ENCODE measurements at places on chromosomes 1 and 21.
A peak's percentile ranks its signal among the peaks of the same experiment; 100 is the strongest.

DNA sequence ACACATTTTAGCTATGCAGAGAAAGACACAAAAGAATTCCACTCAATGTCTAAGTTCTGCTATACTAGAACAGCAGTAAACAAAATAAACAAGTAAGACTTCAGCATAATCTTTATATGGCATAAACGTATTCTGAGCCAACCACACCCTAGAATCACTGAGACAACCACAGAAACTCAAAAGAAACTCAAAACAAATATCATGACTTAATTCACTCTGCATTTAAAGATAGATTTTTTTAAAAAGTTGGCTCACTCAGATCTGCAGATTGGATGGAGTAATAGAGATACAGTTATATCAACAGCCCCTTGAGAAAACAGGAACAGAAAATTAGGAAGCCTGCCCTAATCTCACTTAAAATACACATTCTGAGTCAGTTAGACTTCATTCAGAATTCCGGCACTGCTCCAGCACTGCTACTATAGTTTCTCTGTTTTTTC lies 95.0 kb downstream of the COL24A1 start:
- no peak for DNase-seq

GRCh38 chr1:80869299-80869698 lies 931.4 kb upstream of the ADGRL2 start:
- no peak for DNase-seq

DNA sequence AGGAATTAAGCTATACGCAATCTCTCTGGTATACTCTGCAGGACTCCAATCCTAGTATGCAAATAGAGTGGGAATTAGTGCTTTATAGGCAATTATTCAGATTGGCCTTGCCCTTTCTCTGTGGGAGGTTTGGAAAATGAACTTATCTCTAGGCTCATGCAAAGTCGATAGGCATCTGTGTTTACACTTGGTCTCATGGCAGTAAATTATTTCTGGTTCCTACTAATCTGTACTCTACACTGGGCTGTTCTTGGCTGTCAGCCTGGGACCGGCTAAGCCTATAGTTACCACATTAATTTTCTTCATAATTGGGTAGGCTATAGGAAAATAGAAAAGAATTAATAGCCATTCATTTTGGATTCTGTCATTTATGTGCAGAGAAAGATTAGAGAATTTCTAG lies 544.6 kb downstream of the AMY1C start:
- no peak for DNase-seq

DNA sequence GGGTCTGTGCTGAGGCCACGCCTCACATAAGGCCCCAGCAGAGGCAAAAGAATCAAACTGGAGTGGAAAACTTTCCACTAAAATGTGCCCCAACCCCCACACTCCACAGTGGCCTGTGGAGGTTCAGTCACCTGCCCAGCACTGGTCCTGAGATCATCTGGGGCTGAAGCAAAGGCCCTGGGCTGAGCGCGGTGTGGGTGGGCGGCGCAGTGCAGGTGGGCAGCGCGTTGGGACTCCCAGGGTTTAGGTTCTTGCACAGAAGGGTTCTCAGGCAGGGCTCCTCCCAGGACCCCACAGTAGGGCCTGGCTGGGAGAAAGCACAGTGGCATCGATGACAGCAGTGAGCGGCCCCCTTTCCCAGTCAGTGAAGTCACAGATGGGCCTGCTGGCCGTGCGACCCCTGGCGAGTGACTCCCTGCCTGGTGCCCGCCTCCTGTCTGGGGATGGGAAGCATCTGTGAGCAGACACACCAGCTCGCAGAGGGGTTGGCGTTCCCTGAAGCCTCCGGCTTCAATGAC lies 13.8 kb upstream of the GPR153 start:
- no peak for DNase-seq

GRCh38 chr1:225454733-225455132 lies 26.9 kb upstream of the LBR start:
- peak; percentile 73 for DNase-seq

GRCh38 chr1:240831191-240831631 lies 219.3 kb upstream of the GREM2 start:
- peak; percentile 82 for DNase-seq

- no peak for DNase-seq
These were observed 105.1 kb downstream of the NMNAT2 start for GRCh38 chr1:183313063-183313462.

DNA sequence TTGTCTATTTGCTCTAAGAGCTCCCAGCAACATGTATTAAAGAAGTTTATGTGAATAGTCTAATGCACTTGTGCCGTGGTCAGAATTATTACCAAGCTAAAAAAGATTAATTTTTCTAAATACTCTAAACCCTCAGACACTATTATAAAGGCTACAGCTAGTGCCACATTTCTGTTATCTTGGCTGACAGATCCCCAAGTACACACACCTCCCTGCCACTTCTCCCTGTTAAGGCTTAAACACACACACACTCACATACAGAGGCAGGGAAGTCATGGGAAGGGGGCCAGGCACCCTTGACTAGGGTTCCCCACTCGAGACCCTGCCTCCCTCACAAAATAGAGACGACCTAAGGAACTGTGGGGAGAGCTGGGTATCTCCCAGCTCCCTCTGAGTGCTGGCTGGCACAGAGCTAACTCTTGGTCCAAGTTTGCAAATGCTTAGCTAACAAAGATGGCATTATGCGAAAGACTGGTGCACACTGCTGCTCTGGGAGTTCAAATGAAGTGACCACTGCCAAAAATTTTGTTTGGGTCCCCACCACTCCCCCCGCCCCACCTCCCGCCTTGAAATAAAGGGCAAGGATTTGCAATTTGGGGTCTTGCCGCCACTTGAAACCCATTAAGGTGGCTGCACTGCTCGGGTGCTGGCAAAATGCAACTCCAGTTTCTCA lies 9.8 kb downstream of the SSBP3 start:
- DNase-seq = no peak

GRCh38 chr1:23533246-23534023 lies 2.4 kb upstream of the E2F2 start:
- no peak for DNase-seq

DNA sequence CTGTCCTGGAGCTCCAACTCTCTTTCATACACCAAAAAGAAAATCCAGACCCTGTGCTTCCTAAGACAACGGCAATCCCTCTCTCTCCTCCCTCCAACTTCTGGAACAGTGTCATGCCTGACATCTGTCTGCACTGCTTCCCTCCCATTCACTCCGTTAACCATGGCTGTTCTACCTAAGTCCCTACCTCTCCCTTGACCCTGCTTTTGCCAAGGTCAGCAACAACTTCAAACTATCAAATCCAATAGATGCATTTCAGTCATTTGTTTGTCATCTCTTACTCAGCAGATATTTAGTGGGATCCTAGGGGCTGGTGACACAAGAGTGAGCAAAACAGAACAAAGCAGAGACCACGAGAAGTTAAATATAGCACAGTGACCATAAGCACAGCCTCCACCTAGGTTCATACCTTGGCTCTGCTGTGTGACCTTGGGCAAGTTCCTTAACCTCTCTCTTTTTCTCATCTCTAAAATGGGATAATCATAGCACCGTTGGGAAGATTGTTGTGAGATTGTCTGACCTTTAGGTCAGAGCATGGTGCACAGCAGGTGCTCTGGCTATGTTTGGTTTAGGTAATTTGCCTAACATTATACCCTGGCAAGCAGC lies 88.9 kb downstream of the TMEM53 start:
- DNase-seq = no peak

DNA sequence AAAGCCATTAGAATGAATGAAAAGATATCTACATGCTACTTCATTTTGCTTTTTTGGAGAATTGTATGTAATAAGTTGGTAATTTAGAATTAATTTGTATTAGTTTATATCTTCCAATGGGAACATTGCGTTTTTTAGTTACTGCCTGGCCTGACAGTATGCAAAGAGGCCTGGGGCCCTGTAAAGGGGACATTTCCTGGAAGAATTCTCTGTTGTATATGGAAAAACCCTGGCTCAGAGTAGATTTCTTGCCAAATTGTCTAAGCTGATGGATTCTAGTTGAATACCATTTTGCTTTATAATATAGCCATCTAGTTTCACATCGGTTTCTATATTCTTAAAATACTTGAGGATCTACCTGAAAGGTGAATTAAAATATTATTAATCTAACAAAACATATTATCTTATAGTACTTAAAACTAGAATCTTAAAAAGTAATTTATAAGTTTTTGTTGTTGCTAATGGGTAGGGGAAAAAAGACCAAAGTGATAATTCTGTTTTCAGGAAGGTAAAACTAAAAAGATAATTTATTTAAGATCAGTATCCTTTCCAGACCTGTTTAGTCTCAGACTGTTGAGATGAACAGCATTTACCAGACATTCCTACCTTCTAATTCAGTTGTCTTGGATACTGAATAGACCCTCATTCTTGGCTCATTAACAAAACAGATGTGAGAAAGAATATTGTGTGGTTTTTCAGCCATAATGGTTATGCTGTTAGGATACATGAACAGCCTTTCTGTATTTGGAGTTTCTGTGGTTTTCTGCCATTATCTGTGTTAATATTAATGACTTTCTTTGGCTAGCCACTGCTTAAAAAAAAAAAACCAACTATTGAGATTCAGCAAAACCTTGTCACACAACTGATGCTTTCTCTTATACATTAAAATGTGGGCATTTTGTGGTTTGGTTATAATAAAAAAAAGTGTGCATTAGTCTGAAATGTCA lies 4.8 kb downstream of the AGO3 start:
- DNase-seq = peak; percentile 38

DNA sequence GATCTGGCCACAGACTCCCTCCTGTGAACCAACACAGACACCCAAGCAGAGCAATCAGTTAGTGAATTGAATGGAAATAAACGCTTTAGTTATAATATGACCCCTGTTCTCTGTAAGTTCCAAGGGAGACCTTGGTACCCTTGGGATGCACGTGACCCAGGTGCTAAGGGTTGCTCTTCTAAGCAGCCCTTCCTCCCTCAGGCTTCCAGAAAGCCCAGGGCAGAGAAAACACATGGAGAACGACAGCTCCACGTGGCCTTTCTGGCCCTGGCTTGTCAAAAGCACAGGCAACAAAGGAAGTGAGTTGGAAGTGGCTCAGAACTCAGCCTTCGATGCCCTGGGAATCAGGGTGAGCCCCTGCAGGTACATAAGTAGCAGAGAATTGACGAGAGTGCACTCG lies 57.4 kb downstream of the LACTBL1 start:
- no peak for DNase-seq

GRCh38 chr21:37208056-37208721 lies 58.9 kb downstream of the VPS26C start:
- no peak for DNase-seq

All from fibroblast of skin of right quadriceps (primary cell).